ENCODE measurements at places on chromosomes 12 and 14.

DNA sequence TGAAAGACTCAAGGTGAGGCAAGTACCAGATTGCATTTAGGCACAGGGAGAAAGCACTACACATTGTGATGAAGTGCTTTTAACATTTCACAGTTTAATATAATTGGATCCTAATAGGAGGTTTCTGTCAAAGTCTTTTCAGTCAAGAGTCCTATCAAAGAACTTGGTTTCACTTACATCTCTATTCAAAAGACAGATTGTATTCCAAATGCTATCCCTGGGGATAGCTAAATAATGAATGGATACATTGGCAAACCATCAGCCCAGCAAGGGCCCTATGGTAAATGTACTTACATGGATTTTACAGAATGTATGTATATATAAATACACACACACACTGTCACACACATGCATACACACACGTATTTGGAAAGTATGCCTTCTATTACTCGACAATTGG, 655.5 kb upstream of the FLRT2 start:
- DNase-seq: no peak

GRCh38 chr12:30105505-30105904, 321.8 kb upstream of the TMTC1 start:
- DNase-seq: no peak

DNA sequence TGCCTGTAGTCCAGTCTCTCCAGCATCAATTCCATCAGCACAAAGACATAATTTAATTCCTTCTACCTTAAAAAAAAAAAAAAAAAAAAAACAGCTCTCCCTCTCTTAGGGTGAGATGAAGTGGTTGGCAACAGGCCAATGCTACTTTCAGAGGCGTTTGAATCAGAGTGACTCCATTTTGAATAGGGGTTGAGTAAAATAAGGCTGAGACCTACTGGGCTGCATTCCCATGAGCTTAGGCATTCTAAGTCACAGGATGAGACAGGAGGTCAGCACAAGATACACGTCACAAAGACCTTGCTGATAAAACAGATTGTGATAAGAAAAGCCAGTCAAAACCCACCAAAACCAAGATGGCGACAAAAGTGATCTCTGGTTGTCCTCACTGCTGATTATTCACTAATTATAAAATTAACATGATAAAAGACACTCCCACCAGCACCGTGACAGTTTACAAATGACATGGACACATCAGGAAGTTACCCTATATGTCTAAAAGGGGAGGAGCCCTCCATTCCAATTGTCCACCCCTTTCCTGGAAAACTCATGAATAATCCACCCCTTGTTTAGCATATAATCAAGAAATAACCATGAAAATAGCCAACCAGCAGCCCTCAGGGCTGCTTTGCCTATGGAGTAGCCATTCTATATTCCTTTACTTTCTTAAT, 6.9 kb upstream of the TCL1B start:
- no peak for DNase-seq

GRCh38 chr14:93688239-93688666, 100.0 kb downstream of the PRIMA1 start:
- DNase-seq: no peak

DNA sequence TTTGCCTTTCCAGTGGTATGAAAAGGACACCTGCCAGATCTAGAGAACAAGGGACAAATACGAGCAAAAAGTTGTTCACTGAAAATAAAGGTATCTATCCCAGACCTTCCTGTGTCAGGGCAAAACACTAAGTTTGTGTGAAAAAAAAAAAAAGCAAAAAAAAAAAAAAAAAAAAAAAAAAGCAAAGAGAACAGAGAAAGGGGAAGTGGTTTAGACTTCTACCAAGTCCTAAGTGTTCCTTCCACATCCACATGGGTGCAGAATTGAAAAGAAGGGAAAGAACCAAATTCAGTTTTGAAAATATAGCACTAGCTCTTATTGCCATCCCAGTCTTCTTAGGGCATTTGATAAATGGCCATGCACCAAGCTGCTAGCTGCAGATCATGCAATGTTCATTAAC, 41.7 kb downstream of the ZCRB1 start:
- DNase-seq: no peak

- DNase-seq: no peak
These were observed 34.2 kb upstream of the MAP1LC3B2 start for GRCh38 chr12:116524964-116525379.

DNA sequence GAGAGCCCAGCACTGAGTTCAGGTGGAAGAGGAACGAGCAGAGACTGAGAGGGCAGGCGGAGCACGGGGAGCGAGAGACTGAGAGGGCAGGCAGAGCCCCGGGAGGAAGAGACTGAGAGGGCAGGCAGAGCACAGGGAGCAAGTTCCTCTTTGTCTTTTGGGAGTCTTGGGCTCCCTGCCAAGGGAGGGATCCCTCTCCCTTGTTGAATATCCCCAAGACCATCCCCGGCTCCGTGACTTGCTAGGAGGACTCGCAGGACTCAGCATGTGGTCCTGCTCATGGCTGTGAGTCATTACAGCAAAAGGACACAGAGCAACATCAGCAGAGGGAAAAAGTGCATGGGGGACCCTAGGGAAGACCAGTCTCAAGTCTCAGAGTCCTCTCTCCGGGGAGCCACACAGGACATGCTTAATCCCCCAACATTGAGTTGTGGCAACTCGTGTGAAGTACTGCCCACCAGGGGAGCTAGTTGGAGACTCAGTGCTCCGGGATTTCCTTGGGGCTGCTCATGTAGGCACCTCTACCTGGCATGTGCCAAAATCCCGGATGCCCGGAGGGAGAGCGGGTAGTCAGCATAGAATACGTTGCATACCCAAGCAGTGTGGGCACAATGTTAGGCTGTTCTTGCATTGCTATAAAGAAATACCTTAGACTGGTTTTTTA, 81.0 kb downstream of the CCDC92 start:
- DNase-seq: no peak

GRCh38 chr12:53602176-53602864, 23.9 kb downstream of the ATF7 start:
- no peak for DNase-seq

DNA sequence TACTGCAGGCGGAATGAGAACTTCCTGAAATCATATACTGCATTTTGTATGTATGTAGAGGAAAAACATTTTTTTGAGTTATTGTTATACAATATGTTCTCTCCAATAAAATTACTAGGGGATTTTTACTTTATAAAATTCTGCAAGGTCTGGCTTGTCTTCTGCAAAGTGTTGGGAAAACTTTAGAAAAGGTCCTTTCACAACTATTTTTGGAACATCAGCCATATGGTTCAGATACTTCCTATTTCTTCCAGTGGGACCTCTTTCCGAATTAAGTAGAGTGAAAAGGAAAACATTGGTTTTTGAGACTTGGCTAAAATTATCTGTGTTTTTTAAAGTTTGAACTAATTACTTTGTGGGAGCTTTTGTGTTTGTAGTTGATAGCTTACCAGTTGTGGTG, 52.7 kb downstream of the DAAM1 start:
- no peak for DNase-seq

GRCh38 chr12:53049571-53050318, at the start of gene TNS2:
TNS2 (plus strand) TSS chr12:53050065; CDS start chr12:53050186, 121 bp downstream.
- peak; percentile 82 for DNase-seq

DNA sequence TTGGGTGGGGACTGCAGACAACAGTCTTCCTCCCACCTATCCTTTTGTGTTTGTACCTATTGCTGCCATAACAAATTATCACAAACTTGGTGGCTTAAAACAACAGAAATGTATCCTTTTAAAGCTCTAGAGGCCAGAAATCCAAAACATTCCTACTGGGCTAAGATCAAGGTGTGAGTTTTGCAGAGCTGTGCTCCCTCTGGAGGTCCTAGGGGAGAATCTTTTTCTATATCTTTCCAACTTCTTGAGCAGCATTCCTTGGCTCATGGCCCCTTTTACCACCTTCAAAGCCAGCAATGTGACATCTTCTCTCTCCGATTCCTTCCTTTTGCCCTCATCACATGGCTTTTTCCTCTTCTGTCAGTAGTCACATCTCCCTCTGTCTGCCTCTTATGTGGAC, 190.6 kb downstream of the TTC8 start:
- DNase-seq: no peak

GRCh38 chr14:20904393-20905029, 13.3 kb downstream of the RNASE3 start:
- DNase-seq: no peak

GRCh38 chr14:55267820-55268219, 3.4 kb upstream of the FBXO34 start:
- no peak for DNase-seq

- DNase-seq: no peak
These were observed 168.3 kb downstream of the DUSP6 start for GRCh38 chr12:89183985-89184435.

DNA sequence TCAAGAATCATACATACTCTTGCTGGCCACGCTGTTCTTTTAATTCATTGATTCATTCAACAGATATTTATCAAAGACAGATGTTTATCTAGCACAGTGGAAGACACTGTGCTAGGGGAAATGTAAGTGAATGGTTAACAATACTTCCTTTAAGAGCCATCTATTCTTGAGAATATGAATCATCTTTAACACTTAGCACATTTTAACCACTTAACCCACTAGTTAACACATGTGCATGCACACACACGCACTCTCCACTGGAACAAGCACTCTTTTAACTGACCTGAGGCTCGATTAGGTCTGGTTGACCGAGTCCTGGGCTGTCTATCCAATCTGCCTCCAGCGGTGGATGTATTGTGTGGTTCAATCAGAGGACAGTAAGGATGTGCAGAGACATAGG, 34.6 kb downstream of the LMNTD1 start:
- DNase-seq: no peak

GRCh38 chr14:69042787-69043444, 63.8 kb upstream of the ACTN1 start:
- no peak for DNase-seq

DNA sequence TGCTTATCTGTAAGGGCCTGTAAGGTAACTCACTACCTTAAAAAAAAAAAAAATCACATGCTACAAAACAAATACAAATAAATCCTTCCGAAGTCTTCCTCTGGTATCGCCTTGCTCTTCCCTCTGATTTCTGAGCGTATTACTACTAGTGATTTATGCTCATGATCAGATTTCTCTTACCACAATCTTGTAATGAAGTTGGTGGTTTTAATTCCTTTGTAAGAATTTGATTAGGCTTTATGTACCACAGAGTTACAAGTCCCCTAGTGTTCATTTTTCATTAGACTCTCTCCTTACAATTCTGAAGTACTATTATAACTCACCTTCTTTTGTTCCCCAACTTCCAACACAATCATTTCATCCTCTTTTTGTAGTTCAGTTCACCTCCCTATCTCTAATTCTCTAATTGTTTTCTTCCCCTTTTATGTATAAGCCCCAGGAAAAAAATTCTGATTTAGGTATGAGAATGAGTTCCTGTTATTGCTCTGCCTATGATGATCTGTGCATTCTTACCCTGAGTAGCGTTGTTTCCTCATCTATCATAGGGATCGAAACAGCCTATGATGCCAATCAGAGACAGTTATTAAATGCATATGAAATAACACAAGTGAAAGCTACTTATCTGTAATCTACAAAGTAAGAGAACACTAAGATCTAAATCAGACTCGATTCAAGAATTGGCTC, 81.5 kb downstream of the EPS8 start:
- DNase-seq: no peak

- DNase-seq: no peak
These were observed 60.8 kb upstream of the KRAS start for GRCh38 chr12:25311506-25311905.

- DNase-seq: no peak
These were observed 14.3 kb downstream of the POMT2 start for GRCh38 chr14:77306416-77306815.

GRCh38 chr14:74835645-74836250, 40.2 kb downstream of the PROX2 start:
- no peak for DNase-seq

DNA sequence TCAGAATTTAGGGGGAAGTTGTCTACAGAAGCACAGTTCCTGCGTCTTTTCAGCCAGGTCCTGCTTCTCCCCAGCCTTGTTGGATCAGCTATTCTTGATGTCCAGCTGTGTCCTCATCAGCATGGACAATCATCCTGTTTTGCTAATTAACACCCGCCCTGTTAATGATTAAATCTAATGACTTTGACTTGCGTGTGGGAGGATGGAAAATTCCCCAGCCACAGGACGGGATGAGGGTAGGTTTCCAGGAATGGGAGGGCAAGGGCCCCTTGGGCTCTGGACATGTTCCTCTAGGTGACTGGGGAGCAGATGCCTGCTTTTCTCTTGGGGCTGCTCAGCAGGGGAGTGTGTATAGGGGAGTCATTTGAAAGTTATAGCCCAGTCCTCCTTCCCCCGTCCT, 5.3 kb upstream of the PPP1R1A start:
- no peak for DNase-seq

DNA sequence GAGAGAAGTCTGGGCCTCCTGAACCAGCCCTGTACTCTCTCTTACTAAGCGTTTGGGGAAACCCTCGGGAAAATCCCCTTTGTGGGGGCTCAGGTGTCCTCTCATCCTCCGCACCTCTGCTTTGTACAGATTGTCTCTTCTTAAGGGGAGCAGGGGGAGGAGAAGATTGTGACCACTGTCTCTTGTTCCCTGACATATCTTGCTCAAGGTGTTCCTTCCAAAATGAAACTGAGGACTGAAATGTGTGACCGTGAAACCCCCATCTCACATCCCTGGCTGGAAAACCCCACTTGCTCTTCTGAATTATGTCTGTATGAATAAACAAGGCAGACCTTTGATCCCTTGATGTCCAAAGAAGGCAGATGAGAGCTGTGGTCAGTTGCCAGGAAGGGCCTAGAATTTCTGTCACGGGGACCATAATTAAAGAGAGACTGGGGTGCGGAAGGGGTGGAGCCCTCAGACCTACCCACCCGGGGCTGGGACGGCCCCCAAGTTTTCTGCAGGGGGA, 369.8 kb downstream of the AACS start:
- no peak for DNase-seq

DNA sequence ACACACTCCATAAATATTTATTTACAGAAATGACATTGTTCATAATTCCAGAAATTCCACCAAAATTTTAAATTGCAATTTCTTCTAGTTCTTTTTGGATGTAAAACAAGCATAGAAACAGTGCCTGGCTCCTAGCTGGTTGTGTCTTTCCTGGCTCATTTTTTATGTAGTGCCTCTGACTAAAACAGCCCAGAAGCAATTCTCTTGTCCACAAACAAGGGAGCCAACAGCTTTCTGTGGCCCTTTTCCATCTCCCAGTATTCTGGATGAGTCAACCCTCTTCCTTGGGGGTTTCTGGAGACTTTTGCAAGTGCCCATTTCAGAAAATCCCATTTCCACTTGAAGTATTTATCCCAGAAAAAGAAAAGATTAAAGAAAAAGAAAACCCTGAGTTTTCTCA, 141.4 kb downstream of the PHLDA1 start:
- no peak for DNase-seq

DNA sequence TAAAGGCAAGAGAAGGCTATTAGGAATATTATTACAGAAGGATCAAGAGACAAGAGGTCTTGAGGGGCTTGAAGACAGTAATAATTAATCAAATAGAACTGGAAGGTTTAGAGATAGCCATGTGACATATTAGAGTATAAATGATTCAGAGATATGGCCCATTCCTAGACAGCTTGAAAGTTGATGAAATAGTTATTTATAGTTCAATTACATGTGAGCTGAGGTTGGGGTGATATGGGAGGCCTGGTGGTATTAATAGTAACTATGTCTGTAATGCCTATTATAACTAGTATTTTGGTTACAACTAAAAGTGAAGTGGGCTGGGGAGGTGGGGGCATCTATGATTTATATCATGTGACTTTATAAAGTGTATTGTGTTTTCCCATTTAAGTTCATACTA, 14.1 kb upstream of the MIS18BP1 start:
- no peak for DNase-seq

Data from small intestine (tissue), 16 donors.